ENCODE measurements at places on chromosomes 2 and 18.
A peak's percentile ranks its signal among the peaks of the same experiment; 100 is the strongest.

GRCh38 chr2:109029490-109030201 is 40.6 kb upstream of the EDAR start:
- H3K27ac ChIP-seq, result peak overlapping the region; percentile 71
- peaks cover 6% of the 10 kb centered on the region for H3K36me3 ChIP-seq
- DNase-seq, result no peak
- no peaks in the 10 kb centered on the region for H3K27me3 ChIP-seq
- H3K4me3 ChIP-seq, result no peak overlapping the region

DNA sequence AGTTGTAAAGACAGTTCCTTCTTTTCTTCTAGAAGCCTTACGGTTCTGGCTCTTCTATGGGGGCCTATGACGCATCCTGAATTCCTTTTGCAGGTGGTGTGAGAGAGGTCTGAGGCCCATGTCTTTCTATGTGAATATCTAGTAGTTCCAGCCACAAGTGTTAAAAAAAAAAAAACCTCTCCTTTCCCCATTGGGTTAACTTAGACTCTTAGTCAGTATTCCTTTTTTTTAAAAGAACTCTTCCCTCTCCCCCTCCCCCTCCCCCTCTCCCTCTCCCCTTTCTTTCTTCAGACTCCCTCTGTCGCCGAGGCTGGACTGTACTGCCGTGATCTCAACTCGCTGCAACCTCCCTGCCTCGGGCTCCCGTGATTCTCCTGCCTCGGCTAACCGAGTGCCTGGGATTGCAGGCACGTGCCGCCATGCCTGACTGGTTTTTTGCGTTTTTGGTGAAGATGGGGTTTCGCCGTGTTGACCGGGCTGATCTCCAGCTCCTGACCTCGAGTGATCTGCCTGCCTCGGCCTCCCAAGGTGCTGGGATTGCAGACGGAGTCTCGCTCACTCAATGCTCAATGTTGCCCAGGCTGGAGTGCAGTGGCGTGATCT is 11.4 kb upstream of the CIDEA start:
- H3K36me3 ChIP-seq, result no peaks in the 10 kb centered on the region
- H3K4me3 ChIP-seq, result no peak overlapping the region
- no peak for DNase-seq
- H3K27ac ChIP-seq, result no peak overlapping the region

GRCh38 chr2:67453310-67453709 is 56.2 kb downstream of the ETAA1 start:
- no peak for DNase-seq
- H3K36me3 ChIP-seq, result no peaks in the 10 kb centered on the region
- H3K4me3 ChIP-seq, result no peak overlapping the region
- peaks cover 24% of the 10 kb centered on the region for H3K27me3 ChIP-seq
- no peaks in the 10 kb centered on the region for H3K4me1 ChIP-seq
- H3K27ac ChIP-seq, result no peak overlapping the region

DNA sequence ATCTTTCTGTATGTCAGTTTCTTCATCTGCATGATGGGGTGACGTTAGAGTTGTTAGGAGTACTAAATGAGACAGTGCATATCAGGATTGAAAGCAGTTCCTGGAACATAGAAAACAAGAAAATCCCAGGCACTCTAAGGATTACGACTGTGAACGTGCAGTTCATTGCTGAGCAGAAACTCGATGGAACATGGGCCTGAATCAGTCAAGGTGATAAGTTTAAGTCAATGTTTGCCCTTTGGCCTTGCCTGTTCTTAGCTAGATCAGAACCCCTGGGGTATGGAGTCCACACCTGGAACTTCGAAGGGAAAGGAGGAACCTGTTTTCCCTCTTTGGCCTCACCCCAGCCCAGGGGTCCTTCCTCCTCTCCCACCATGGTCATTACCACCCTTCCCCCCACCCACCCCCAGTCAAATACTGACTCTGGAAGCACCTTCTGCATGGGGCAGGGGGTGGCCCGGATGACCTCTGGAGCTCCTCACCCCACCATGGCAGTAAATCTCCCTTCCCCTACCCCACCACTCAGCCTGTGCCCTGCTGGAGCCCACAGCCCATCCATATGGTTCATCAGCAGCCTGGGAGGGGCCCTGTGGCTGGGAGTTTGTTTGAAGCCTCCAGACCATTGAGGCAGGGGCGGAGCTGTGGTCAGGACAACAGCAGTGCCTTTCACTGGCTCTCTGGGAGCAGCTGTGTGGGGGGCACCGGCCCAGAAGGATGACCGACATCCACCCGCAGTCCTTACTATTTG is 164.1 kb downstream of the SMAD7 start:
- H3K36me3 ChIP-seq, result peaks cover 4% of the 10 kb centered on the region
- H3K27me3 ChIP-seq, result no peaks in the 10 kb centered on the region

- H3K27ac ChIP-seq, result no peak overlapping the region
- peaks cover 22% of the 10 kb centered on the region for H3K4me1 ChIP-seq
- DNase-seq, result no peak
- no peak overlapping the region for H3K4me3 ChIP-seq
- H3K27me3 ChIP-seq, result peaks cover 7% of the 10 kb centered on the region
These were observed 25.4 kb upstream of the RHOB start for GRCh38 chr2:20421336-20421987.
